ENCODE measurements at places on chromosomes 5 and 9.

GRCh38 chr9:133578524-133579441 is 30.4 kb downstream of the FAM163B start:
- no peak for DNase-seq

DNA sequence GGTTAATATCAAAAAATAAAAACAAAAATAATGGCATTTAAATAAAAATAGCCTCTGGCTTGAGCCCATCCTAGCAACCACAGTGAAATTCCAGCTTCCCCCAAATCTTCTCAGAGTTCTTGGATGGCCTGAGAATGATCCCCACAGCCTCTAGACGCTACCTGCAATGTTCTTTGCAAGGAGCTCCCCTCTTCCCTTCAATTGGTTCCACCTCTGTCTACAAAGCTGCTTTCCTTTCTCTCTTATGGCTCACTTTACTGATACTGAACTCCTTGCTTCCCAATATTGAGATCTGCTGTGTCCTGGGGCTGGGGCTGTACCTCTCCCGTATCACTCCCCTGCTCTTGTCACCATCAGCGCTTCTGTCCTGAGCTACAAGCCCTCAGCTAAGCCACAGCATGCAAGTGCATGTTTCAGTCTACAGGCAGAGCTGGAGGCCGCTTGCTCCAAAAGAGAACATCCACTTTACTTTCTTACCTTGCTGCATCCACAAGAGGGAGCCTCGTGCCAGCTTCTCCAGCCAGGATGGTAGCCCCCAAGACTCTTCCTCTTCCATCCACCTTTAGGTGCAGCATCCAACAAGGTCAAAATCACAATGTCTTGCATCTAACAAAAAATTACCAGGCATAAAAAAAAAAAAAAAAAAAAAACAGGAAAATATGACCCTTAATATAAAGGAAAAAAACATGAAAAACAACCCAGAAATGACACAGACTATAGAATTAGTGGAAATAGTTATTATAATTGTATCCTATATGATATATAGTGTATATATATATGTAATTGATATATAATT is 57.4 kb upstream of the PRSS3 start:
- DNase-seq, result no peak

DNA sequence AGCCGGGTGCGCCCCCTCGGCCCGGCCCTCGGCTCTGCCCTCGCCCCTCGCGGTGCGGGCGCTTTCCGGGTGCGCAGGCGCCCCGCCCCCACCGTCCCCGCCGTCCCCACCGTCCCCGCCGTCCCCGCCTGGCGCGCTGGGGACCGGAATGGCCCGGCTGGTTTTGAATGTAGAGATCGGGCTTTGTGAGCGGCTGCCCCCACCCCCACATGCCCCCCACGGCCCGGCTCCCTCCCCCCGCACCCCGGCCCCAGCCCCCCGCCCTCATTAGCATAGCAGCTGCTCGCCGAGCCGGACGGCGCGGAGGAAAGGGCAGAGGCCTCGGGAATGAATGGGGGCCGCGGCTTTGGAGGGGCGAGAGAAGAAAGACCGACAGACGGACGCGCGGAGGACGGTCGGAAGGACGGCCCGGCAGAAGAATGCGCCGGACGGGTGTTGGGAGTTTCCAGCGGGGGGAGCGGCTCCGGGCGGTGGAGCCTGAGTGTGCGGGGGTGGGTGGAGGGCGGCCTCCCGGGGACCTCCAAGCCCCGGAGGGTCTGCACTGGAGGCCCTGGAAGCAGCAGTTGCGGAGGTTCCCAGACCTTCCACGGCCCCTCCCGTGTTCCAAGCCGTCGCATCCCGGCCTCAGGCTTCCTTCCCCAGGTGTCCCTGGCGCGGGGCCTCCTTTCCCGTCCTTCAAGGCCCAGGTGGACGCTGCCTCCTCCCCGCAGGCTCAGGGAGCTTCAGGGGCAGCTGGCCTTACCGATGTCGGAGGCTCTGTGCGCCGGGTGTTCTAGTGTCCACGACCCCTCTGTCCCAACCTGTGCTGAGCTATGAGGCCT is 6.0 kb downstream of the NRARP start:
- no peak for DNase-seq

GRCh38 chr5:82912462-82912861 is 164.7 kb downstream of the TMEM167A start:
- no peak for DNase-seq

- no peak for DNase-seq
Measured at GRCh38 chr5:154345255-154345952, 100.4 kb upstream of the SAP30L start.

- no peak for DNase-seq
Measured at GRCh38 chr9:107945961-107946360, 456.4 kb upstream of the KLF4 start.

GRCh38 chr5:178177569-178177968 is 9.6 kb downstream of the GMCL2 start:
- no peak for DNase-seq

GRCh38 chr5:129672006-129672405 is 75.9 kb upstream of the MINAR2 start:
- DNase-seq, result no peak

GRCh38 chr5:80607832-80608231 is 37.8 kb upstream of the ANKRD34B start:
- peak; percentile 15 for DNase-seq

DNA sequence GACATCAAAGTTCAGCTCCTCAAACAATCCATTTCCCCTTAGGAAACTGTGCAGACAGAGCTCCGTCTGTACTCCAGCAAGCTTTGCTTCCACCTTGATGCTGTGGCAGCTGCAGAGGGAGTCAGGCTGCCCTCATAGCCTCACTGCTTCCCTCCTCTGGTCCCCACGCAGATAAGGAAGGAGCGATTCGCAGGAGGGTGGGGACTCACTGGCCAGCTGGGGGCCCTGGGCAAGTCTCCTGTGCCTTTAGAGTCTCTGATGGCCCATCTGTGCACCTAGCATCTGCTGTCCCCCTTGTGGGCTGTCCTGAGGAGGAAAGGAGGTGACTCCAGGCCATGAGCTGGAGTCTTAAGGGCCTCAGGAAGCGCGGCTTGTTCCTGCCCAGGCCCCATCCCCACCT is 121.5 kb downstream of the ENTREP1 start:
- DNase-seq, result no peak

GRCh38 chr5:107359033-107359915 is 311.5 kb downstream of the EFNA5 start:
- no peak for DNase-seq

DNA sequence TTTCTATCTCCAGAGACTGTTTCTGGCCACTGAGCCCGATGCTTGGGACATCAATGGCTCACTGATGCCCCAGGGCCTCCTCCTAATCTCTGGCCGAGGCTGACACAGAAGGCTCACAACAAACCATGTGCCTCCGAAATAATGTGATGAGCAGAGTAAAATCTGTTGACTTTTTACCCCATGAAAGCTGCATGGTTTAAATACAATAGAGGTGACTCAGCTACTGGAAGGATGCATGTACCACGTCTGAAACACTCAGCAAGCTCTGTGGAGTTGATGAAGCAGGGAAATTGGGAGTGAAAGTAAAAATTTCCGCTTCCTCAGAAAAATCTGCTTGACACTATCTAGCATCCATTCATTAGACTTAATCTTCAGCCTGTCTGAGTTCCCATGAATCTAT is 111.1 kb upstream of the EQTN start:
- no peak for DNase-seq

- no peak for DNase-seq
Measured at GRCh38 chr5:11054014-11054413, 293.0 kb upstream of the DAP start.

- no peak for DNase-seq
Measured at GRCh38 chr5:82364497-82364896, 86.3 kb upstream of the RPS23 start.

DNA sequence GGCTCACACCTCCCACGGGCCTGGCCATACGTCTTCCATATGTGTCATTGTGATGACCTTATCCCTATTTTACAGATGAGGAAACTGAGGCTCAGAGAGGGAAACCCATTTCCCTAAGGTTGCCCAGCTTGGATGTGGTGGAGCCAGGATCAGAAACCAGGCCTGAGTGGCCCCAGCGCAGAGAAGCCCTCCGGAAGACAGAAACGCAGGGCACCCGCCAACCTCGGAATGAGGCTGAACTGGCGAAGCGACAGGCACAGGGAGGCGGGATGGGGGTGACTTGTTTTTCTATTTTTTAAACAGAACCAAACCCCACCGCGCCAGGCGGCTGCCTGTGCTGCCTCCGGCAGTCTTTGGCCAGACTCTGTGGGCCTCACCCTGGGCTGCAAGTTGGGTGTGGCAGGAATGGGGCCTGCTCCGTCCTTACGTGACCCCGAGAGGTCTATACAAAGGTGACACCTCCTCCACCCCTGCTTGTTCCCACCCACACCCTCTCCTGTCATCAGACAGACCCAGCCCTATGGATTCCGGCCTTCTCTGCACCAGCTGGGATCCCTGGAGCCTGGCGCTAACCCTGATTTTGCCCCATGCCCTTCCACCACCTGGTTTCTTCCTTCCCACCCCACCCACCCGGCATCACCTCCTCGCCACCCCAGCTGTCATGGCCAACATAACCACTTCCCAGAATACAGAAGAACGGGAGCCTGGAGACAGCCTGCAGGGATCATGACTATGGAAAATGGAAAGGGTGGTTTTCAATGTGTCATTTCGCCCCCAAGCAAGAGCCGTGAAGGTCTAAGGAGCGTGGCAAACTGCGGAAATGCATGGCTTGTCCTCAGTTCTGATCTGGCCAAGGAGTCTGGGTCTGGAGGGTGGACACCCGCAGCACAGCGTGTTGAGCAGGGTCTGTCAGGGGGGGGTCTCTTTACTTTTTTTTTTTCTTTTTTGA is 23.6 kb downstream of the PLPP7 start:
- no peak for DNase-seq

DNA sequence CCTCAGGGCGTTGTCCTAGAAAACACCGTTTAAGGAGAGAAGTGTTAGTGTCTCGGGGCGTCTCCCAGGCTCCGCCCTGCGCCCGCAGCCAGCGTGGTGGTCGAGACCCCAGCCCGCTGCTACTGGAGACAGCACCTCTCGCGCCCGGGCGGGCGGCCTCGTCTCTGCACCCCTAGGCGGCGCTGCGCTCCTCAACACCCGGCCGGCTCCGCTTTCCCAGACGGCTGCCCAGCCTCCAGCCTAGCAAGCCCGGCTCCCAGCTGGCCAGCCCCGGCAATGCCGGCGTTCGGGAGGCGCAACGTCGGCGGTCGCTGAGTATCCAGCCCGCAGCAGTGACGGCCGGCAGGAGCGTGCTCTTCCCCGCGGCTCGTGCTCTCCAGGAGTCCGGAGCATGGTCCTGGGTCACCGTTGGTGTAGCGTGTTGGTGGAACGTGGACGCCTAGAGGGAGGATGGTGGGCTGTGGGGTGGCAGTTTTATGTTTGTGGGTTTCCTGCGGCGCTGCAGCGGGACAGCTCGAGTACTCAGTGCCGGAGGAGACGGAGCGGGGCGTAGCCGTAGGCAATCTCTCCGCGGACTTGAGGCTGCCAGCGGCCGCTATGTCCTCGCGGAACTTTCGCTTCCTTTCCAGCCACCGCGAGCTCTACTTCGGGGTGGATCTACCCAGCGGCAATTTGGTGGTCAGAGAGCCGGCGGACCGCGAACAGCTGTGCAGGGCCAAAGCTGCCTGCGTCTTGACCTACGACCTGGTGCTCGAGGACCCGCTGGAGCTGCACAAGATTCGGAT is 536 bp downstream of the PCDHAC1 start:
- DNase-seq, result no peak

DNA sequence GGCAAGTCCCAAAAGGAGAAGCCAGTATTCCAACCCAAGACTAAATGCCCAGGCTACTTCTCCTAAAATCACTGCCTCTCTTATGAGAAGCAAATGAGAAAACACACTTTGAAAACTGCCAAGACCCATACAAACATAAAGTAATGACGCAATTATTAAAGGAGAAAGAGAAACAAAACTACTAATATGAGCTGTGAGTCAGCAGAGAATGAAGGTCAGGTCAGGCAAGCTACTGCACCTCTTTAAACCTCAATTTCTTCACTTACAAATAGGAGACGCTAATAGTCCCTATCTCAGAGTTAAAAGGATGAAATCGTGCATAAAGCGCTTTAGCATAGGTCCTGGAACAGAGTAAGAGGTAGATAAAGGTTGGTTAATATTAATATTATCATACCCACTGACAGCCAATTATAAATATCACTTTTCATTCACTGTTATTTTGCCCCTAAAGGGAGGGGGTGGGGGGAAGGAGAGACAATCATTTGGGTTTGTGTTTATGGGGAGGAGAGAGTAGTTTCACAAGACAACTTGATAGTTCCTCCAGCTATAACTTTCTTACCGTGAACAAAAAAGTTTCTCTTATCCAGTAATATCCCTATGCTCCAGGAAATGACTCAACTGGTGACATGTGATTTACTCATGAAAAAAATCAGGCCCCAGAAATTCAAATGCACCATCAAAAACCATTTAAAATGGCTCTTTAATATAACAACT is 3.6 kb downstream of the PSMB7 start:
- DNase-seq, result no peak

- DNase-seq, result no peak
Measured at GRCh38 chr9:124489222-124489621, 18.0 kb downstream of the NR5A1 start.

DNA sequence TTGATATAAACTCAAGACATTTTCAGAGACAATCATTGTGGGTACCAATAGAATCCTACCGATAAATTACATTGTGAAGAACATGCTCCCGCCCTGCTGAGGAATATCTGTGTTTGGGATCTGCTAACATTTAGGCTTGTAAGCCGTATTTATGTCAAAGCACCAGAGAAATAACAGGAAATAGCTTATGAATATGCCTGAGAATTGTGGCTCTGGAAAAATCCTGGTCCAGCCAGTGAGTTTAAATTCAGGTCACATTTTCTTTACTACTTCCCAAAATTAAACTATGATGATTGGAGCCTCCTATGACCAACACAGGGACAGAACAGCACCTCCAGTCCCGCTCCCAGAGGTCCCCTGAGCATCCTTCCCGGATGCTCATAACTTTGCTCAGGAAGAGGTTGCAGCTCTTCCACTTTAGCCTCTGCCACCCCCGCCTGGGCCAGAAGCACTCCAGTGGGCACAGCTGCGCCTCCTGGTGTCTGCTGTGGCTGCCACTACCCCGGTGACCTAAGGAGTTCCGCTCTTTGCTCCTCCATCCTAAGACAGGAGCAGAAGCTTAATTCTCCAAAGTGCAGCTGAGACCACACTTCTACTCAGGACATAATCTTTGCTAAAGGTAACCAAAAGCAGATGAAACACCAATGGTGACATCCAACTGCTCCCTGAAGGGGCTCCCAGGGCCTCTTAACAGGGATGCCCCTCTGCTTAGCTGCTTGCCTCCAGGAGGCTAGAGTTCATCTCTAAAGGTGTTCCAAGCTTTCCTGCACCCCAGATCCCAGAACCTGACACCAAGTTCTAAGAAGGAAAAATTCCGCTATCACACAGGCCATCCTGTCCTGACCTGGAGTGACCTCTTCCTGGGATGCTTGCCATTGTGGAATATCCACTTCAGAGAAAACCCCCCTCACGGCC is 58.8 kb downstream of the SLC1A1 start:
- DNase-seq, result no peak

DNA sequence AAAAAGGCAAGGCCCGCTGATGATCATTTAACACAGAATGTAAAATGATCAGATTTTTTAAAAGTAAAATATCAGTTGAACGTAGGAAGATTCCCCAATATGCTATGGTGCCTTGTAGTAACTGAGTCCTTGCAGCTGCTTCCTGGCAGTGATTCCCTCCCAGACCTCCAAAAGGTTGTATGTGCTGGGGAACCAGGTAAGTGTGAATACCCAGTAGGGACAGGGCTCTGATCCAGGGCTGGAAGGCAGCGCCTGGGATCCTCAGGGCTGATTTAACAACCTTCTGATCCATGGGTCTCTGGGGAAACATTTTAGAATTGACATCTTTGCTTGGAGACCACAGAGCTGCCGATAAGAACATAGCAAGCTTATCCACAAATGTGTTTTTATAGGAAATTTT is 76.7 kb upstream of the IL6ST start:
- DNase-seq, result no peak

- DNase-seq, result no peak
Measured at GRCh38 chr5:120096413-120096812, 367.7 kb upstream of the PRR16 start.
